CD4-positive, alpha-beta T cell treated with Interleukin-12 subunit alpha and Interleukin-12 subunit beta, for 1 hour (primary cell): ENCODE measurements at places on chromosomes 5 and 9.

DNA sequence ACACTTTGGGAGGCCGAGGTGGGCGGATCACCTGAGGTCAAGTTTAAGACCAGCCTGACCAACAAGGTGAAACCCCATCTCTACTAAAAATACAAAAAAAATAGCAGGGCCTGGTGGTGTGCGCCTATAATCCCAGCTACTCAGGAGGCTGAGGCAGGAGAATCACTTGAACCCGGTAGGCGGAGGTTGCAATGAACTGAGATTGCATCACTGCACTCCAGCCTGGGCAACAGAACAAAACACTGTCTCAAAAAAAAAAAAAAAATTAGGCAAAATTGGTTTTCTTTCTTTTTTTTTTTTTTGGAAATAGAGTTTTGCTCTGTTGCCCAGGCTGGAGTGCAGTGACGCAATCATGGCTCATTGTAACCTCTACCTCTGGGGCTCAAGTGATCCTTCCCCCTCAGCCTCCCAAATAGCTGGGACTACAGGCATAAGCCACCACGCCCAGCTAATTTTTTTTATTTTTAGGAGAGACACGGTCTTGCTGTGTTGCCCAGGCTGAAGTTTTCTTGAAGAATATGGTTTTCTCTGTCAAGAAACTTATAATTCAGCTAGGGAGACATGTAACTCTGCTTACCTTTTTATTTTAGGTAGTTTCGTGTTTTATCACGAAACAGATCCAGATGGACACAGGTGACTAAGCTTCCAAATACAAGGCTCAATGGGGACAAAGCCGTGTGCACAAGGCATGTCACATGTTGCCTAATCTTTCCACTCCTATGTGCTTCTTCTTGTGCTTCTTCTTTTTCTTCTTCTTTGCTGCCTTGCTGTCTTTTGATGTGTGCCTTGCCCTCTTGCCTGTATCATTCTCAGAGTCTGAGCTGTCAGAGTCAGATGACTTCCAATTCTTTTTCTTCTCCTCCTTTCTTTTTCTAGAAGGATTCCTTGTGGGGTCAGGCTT is 14.3 kb downstream of the TTC1 start:
- DNase-seq, result no peak

- DNase-seq, result no peak
These were observed 174.4 kb downstream of the MUSK start for GRCh38 chr9:110842986-110843385.

DNA sequence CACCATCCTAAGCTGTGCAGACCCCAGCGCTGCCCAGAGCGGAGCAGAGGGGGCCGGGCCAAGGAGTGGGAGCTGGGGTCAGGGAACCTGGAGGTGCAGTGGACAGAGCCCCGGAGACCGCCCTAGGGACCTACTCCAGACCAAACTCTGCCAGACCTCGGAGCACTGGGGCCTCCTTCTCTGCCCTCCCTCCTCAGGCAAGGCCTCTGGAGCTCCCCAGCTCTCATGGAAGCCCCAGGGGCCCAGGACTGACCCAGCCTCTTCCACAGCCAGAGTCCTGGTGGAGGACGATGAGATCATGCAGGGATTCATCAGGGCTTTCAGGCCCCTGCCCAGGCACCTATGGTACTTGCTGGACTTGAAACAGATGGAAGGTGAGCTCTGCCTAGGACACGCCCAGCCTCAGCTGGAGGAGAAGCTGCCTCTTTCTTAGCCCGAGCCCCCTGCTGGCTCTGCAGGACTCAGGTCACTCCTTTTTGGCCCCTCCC is 3.6 kb downstream of the PAEP start:
- no peak for DNase-seq

- no peak for DNase-seq
These were observed 15.0 kb downstream of the CCDC192 start for GRCh38 chr5:127718181-127718580.

DNA sequence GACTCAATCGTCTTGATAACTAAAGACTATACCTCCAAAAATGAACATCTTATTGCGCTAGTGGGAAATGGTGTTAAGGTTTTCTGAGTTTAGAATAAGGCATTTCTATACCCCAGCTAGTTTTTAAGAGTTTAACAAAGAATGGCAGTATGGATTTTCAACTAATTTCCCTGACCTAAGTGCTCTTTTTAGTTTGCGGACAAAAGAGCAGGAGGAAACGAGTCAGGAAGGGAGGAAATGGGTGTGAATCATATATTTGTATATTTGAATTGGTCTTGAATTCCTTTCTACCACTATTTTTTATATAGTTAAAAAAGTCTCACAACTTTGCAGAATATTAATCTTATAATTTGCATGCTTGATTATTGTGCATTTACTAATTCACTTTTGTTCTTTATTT is 516.3 kb upstream of the ZNF608 start:
- DNase-seq, result no peak

- DNase-seq, result no peak
These were observed 330.3 kb downstream of the GADD45G start for GRCh38 chr9:89935115-89935514.

- DNase-seq, result no peak
These were observed 16.0 kb downstream of the PIK3R1 start for GRCh38 chr5:68231414-68232076.

DNA sequence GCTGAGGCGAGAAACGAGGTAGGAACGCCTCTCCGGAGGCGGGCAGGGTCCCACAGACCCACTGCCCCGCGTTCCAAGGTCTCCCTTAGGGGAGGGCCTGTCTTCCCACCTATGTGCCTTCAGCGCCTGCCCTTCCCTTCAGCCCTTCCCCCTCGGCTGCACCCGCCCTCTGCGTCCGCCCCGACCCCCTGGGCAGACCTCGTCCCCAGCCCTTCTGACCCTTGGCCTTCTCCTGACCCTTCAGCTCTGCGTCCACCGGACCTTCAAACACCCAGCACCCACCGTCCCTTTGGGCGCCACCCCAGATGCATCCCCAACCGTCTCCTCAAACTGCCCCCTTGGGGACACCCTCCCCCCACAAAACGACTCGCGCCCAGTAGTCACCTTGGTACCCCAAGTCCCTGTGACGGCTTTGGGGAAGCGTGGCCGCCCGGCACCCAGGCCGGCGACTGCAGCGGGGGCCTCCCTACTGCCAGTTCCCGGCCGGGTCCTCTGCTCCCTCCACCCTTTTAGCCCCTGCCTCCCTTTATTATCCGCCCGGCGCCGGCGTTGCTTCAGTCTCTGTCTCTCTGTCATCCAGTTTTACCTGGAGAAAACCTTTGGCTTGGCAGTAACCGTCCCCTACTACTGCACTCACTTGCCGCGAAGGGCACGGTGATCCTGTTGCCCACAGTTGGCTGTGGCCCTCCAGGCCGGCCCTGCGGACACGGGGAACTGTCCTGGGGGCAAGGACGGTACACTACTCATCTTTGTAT is 421 bp downstream of the RUSC2 start:
- no peak for DNase-seq

- peak; percentile 35 for DNase-seq
These were observed 10.0 kb downstream of the ENC1 start for GRCh38 chr5:74630453-74631066.

DNA sequence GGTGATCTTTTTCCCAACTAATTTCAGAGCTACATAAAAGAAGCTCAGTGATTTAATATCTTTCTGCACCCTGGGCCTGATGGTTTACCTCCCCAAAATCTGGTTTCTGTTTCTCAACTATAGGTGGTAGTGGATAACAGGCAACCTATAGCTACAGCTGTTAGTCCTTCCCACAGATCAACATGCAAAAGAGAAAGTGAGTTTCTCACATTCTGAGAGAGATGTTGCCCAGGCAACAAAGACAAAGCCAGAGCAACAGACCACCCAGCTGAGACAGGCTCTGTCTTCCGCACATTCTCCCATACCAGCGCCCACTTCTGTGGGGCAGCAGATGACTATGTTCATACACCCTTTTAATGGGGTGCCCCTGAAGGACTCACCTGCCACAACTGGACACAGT is 40.7 kb upstream of the PPP2R2B start:
- no peak for DNase-seq

DNA sequence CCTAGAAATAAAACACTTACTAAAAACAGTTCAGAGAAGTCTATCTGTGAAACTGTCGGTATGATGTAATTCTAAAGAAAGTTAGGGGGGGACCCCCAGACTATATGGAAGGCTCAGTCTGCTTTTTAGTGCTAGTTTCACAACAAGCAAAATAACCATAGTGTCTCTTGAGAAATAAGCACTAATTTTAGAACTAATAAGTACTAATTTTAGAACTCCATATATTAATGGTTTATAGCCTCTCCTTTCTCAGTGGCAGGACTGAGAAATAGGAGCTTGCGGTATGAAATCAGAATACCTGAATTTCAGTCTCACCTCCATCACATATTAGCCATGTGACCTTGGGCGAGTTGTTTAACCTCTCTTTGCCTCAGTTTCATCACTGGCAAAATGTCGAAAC is 1.4 kb upstream of the PHF24 start:
- DNase-seq, result no peak

- no peak for DNase-seq
These were observed 146.0 kb upstream of the NMUR2 start for GRCh38 chr5:152551061-152551460.

DNA sequence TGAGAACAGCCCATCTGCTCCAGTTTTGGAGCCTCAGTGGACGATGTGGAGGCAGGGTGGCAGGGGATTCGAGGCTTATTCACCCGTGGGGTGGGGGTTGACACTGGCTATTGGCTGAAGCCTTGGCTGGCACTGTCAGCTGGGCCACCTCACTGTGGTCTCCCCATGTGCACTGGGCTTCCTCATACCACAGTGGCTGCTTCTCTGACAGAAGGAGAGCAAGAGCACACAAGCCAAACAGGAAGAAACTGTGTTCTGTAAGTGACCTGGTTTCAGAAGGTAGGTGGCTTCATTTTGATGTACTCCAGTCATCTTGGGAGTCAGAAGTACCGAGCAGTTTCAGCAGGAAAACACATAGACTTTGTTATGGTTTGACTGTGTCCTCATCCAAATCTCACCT is 24.7 kb upstream of the CTNND2 start:
- no peak for DNase-seq

DNA sequence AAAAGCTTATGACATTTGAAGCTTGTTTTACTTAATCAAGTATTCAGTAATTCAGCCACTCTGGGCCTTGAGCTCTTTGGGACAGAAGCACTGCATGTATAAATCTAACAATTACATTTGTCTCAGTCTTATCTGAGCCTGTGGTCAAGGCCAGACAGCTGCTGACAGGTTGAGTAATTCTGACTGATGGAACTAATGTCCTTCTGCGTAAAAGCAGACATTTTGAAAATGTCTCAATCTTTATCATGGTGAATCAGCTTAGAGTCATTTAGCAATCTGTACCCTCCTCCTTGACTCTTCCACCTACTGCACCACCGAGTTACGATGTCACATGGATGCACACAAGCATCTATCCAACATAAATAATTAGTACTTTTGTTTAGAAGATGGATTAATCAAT is 400.0 kb downstream of the ARRDC3 start:
- DNase-seq, result no peak

DNA sequence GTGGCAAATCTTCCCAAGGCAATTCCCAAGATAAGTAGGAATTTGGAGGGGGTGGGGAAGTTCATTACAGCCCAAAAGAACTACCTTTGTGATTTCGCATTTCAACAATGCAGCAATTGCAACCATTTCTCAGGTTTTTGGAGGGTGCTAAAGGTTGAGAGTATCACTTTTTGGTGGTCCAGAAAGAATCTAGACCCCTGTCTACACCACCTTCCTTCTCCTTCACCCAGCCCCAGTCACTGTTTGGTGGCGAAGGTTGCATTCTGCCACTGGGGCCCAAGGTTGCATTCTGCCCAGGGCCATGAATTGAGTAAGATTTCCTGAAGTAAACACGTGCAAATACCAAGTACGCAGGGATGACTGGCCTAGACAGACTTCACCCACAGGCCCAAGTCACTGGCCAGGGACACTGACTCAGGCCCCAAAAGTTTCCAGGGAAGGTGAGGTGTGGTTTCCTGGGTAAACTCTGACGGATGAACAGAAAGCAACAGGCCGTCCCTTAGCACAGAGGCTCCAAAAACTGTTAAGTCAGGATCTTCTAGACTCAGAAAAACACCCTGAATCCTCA is 5.7 kb downstream of the PDE6A start:
- no peak for DNase-seq

DNA sequence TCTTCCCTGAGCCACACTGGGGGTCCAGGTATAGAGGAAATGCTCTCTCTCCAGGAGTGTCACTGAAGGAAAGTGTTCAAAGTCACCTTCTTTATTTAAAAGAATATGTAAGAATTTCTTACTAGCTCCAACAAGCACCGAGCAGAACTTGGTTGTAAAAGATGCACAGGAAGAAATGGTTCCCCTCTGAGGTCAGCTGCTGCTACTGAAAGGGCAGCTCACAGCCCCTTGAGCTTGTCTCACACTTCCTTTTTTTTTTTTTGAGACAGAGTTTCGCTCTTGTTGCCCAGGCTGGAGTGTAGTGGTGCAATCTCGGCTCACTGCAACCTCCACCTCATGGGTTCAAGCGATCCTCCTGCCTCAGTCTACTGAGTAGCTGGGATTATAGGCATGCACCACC is 77.2 kb downstream of the PRRT1B start:
- no peak for DNase-seq

DNA sequence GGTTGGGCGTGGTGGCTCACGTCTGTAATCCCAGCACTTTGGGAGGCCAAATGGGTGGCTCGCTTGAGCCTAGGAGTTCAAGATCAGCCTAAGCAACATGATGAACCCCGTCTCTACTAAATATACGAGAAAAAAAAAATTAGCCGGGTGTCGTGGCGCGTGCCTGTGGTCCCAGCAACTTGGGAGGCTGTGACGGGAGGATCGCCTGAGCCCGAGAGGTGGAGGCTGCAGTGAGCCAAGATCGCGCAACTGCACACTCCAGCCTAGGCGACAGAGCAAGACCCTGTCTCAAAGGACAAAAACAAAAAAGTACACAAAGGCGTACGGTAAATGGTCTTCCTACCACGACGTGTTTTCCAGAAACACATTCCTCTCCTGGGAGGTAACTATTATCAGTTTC is 538 bp upstream of the BDP1 start:
- DNase-seq, result no peak

DNA sequence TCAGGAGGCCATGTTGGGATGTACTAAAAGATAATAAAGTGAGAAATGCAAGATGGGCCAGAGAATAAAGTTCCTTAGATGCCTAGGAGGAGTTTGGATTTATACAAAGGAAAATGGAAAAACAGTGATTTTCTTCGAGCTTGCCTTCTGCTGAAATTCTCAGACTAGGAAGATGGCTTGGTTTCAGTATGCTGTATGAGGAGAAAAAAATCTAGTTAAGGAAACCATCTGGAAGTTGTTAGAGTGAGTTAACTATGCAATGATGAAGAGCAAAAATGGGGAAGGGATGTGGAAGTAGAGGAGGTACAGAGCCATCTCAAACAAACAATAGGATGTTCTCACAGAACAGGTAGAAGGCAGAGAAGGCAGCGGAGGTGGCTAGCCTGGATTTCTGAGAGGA is 162.9 kb upstream of the FTMT start:
- no peak for DNase-seq

- no peak for DNase-seq
These were observed 29.5 kb downstream of the AFAP1L1 start for GRCh38 chr5:149301049-149301743.

GRCh38 chr9:76868897-76869296 is 37.0 kb downstream of the PRUNE2 start:
- no peak for DNase-seq
